Activated T-cell treated with anti-CD3 and anti-CD28 coated beads, Interleukin-2, amount 50 U/mL, for 24 hours (primary cell): ENCODE measurements at places on chromosomes 5 and 9.
A peak's percentile ranks its signal among the peaks of the same experiment; 100 is the strongest.

DNA sequence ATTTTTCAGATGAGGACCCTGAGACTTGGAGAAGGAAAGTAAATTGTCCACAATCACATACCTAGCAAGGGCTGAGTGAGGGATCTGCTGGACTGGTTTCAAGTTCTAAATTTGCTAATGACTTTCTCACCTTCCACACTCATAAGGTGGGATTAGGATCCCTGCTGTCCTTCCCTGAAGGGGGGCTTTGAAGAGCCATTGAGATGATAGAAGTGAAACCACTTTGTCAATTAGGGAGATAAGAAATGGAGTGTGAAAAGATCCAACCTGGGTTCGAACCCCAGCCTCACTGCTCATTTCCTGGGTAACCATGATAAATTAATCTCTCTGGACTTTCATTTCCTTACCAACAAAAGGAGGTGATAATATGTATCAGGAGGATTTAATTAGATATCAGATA lies 32.7 kb upstream of the FOXE1 start:
- no peak for DNase-seq

GRCh38 chr9:32161209-32161608 lies 223.2 kb upstream of the ACO1 start:
- DNase-seq: no peak

GRCh38 chr5:160259341-160259740 lies 30.0 kb downstream of the FABP6 start:
- DNase-seq: no peak

DNA sequence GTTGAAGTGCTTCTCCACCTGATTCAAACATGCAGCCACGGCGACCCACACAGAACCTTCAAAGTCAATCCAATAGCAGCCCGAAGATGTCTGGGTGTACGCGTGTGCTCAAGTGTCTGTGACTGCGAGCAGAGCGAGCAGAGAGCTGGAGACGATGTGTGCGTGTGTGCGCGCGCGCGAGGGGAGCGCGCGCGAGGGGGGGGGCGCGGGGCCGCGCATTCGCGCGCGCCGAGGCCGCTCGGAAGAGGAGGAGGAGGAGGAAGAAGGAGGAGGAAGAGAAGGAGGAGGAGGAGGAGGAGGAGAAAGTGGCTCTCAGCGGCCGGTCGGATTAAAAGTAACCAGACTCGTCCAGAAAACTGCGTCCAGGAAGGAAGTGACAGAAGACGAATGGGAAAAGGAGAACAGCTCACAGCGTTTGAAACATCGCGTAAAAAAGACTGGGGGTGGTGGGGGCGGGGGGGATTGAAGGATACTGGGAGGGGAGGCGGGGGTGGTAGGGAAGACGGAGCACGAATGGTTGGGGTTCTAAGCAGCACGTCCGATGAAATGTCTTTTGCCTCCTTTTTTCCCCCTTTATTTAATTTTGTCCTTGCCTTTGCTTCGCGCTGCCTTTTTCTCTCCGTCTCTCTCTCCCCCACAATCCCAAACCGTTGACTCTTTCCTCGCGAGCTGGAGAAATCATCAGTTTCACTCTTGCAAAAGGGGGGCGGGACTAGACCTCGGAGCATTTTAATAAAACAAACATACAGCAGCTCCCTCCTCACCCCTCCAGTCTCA lies at the start of gene MEF2C:
TSS of gene MEF2C (minus strand) at position 126 of the 777 bp plus-strand sequence. CDS start 59,396 bp downstream, outside the sequence.
- peak; percentile 35 for DNase-seq

GRCh38 chr5:174729075-174729680 lies 4.8 kb downstream of the MSX2 start:
- DNase-seq: no peak

DNA sequence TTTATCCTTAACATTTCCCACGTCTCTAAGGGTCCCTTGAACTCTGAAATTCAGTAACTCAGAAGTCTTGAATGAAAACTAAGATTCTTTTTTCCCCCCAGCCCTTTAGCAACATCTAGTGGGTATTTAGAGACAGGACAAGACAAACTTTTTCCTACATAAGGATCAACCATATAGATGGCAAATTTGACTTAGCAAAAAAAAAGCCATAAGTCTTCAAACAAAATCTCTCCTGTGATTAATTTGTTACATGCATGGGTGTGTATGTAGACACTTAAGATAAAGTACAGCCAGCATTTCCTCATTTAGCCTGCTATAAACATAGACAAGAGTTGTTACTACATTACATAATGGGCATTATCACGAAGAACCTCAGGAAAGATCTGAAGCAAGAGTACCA lies 29.1 kb upstream of the ANKRD31 start:
- no peak for DNase-seq

GRCh38 chr5:178420354-178420781 lies 169.8 kb downstream of the COL23A1 start:
- DNase-seq: no peak

DNA sequence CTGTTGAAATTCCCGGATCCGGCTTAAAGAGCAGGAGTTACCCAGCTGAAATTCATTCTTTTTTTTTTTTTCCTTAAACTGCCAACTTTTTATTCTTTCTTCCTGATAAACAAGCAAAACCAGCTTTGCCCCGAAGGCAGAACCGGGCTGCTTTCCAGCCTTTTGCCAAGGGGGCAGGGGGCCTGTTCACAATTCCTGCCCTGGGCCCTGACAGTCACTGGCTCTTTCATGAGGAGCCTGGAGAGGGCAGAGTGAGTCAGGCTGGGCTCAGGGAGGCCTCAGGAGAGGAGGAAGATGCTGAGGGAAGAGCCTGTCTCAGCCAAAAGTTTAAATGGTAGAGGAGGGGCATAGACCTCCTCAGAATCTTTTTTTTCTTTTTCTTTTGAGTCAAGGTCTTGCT lies 4.8 kb downstream of the GLIPR2 start:
- DNase-seq: no peak

- DNase-seq: no peak
Observed at GRCh38 chr5:160020266-160020770, 11.4 kb downstream of the TTC1 start.

GRCh38 chr9:70035691-70036090 lies 8.0 kb upstream of the MAMDC2 start:
- no peak for DNase-seq

GRCh38 chr5:14245132-14245925 lies 102.2 kb downstream of the TRIO start:
- no peak for DNase-seq

DNA sequence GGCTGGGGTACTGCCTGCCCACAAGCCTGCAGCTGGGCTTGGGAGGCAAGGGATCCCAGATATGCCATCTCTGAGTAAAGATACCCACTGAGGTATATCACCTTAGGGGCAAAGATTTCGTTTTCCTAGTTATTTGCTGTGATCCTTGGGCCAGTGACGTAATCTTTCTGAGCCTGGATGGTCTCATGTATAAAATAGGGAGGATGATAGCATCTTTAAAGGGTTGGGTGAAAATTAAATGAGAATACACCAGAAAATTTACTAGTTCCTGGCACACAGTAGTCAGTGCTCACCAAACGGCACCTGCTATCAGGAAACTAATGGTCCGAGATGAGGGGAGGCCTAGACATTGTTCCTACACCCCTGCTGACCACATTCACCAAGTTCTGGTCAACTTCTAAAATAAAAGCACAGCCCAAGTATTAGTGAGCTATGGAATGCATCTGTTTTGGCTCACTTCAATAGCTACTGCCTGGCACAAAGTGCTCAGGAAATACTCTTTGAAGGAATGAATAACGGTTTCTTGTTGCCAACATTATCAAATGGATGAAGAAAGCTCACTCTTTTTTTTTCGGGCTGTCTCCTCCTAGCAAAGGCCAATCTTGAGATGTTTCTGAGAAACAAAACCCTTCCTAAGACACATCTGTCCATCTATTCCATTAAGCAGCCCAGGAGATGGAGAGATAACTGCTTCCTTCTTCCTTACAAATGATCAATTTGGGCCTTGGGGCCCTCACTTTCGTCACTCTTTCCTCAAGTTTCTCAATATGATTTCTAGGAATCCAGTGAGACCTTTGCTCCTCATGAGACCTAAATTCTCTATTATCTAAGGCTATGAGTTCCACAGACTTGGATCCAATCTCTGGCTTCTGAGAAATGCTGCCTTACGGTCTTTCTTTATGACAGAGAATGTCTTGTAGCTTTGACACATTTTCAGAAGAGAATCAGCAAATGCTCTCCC lies 98.2 kb downstream of the DPYSL3 start:
- DNase-seq: no peak

DNA sequence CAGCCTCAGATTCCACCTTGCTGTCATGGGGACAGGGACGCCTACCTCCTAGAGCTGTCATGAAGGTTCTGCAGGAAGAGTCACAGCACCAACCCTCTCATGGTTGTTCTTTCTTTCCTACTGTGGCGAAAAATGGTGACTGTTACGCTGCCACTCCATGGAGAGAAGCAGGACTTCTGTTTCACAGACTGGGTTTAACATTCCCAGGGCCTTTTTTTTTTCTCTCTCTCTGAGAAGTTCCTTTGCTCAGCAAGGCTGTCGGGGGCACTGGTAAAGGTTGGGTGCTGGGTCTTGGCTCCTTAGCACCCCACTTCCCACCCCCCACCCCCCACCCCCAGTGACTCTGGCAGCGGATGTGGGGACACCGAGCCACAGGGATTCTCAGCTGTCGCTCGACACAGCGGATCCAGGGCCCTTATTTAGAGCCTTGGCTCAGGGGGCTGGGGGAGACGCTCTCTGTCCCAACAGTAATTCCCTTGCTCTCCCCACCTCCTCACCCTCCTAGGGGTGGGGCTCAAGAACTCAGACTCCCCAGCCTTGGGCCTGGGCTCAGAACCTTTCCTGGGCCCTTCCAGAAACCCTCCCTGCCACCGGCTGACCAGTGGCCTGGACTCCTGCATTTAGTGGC lies 34.4 kb downstream of the DUSP1 start:
- DNase-seq: no peak

GRCh38 chr5:150358261-150359095 lies 981 bp downstream of the TCOF1 start:
- no peak for DNase-seq

DNA sequence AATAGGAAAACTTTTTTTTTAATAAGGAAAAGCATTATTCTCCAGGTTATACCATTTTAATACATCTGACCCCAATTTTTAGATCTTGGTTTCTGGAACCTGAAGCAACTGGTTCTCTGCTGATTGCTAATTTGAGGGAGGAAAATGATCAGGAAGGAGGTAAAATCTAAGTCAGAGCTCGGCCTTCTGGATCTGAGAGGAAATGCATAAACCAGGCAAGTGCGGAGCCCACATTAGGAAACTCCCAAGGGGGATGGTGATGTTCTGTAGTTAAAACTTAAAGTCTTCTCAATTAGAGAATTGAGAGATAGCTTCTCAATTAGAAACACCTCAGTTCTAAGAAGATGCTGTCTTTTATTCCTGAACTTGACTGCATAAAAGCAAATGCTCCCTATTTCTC lies 113.5 kb downstream of the TSSK1B start:
- DNase-seq: no peak

DNA sequence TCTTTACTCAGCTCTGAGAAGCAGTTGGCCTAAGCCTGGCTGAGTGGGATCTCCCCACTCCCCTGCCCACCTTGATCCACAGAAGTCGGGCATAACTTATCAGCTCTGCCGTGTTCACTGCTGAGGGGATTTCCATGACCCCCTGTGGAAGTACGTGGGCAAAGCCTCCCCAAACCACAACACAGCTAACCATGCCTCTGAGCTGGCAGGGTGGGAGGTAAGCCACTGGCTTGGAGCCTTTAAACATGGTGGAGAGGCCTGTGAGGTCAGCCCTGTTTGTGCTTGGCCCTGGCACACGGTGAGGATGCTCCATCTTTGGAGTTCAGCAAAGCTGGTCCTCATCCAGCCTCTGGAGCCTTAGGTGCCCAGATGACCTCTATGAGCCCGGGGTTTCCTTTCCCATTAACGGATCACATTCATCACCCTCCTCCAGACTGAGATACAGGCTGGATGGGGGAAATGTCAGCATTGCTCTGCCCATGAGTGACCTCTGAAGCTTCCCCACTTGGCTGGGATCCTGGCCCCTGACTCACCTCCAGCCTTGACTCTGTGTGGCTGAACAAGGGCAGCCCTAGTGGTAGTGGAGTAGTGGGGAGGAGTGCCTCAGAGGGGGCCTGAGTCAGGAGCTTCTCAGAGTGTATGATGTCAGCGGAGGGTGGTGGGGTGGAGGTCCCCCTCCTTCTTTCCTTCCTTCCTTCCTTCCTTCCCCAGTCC lies 6.2 kb downstream of the PDLIM4 start:
- DNase-seq: no peak

DNA sequence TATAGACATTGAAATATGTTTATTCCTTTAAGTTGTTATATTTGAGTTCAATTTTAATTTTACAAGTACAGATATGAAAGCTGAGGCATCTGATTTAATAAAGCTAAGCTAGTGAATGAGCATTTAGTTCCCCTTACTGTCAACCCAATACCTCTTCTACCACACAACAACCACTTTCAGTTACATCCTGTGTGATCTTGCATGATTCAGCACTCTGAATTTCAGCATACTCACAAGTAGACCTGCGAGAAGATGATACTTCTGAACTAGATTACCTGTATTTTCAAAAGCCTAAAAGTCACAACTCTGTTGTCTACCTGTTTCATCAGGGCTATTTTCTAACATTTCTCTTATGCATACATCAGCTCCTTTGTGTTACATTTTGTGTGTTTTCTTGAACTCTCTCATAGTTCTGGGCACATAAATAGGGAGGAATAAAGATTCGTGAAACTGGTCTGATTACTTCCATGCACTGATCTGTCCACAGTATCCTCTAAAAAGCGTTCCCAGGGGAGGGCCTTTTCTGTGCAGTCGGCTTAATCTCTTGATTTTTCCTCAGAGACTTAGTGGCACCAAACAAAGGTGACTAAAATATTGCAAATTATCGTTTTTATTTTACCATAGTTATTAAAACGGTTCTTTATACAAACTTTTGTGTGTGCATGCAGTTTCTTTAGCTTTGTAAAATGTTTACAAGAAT lies 2025.5 kb upstream of the NUDT12 start:
- DNase-seq: no peak

GRCh38 chr9:112819635-112820496 lies 69.3 kb downstream of the SNX30 start:
- no peak for DNase-seq

GRCh38 chr5:10503997-10504793 lies 59.7 kb upstream of the ANKRD33B start:
- DNase-seq: no peak

- no peak for DNase-seq
Observed at GRCh38 chr5:174920906-174921550, 196.6 kb downstream of the MSX2 start.

DNA sequence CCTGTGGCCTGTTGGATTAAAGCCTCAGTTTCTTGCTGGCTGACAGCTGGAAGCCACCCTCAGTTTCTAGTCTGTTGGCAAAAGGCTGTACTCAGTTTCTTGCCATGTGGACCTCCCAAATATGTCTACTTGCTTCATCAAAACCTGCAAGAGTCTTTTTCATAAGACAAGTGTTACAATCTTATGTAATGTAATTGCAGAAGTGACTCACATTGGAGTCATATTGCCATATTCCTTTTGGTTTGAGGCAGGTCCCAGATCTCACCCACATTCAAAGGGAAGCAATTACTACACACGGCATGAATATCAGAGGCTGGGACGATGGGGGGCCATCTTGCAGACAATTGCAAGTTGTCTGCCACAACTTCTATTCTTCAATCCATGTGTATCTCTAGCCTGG lies 286.7 kb upstream of the IL12B start:
- DNase-seq: no peak

- DNase-seq: no peak
Observed at GRCh38 chr5:135114759-135115158, 80.7 kb upstream of the PITX1 start.
